ENCODE measurements at places on chromosomes 3 and 15. TPM values are rescaled to one million over a fixed set of nuclear protein-coding genes. Genes with fewer than 3 reads are reported as not detected.

The CHRNA7 gene
- 4.4 TPM for total RNA-seq

The C3orf49 gene
- total RNA-seq = not detected

The SCG5 gene
- total RNA-seq = 1.9 TPM

The LARP6 gene
- total RNA-seq = 46.3 TPM

The USP19 gene
- total RNA-seq = 20.5 TPM

The MUC13 gene
- 7.0 TPM for total RNA-seq

The NUP210 gene
- total RNA-seq = 42.8 TPM

The PRSS50 gene
- total RNA-seq = not detected

The CORO2B gene
- 3.6 TPM for total RNA-seq

The TYRO3 gene
- 18.2 TPM for total RNA-seq

The CACNA2D2 gene
- 0.53 TPM for total RNA-seq

The KCNMB3 gene
- 1.4 TPM for total RNA-seq

The RASGRF1 gene
- 0.13 TPM for total RNA-seq

The OXTR gene
- 10.1 TPM for total RNA-seq

The SEMA3F gene
- 20.9 TPM for total RNA-seq

The PROS1 gene
- total RNA-seq = 10.8 TPM

The ZPLD1 gene
- not detected for total RNA-seq

The DNAH12 gene
- 0.09 TPM for total RNA-seq

The IQCF5 gene
- total RNA-seq = not detected
